ENCODE measurements at places on chromosomes 7 and 10.

GRCh38 chr10:15140698-15141097, 27.8 kb downstream of the NMT2 start:
- DNase-seq: no peak

GRCh38 chr10:123357421-123357930, 203.3 kb downstream of the BUB3 start:
- DNase-seq: no peak

GRCh38 chr10:105844241-105844640, 1203.2 kb downstream of the SORCS3 start:
- DNase-seq: no peak

DNA sequence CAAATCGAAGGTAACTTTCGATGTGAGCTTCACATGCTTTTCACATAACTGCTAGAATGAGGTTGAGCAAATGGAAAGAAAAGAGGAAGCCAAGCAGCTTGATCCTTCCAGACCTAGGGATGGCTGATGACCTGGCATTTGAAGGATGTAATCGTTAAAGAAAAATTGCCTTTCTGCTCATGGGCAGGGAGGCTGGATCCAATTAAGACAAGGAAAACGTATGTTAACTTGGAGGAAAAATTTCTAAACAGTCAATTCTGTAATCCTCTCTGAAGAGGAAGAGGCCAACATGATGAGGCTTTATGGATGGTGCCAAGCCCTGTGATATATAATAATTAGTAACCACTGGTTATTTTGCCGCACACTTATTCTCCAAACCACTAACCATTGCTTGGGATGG, 12.5 kb downstream of the GRK5 start:
- DNase-seq: no peak

DNA sequence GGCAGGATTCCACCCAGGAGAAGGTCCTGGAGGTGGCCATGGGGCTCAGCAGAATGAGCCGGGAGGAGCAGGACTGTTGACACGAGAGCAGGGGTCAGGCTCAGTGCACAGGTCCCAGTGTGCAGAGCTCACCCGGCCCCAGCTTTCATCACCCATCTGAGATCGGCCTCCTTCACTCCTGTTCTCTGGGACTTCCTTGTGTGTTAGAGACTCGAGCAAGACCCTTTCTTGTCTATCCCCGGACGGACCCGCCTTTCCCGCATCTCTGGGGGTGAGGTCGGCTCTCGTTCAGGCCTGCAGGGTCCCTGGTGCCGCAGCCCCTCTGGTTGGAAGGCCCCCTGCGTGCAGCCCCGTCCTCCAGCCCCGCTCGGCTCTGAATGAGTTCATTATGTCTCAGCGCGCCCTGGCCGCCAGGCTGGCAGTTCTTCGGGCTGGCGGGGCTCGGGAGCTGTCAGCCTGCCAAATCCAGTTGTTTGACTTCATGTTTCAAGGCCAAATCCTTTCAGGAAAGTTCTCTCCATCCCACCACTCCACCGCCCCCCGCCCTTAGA, 127.9 kb downstream of the LHPP start:
- no peak for DNase-seq

GRCh38 chr10:63064706-63065105, 68.4 kb upstream of the NRBF2 start:
- DNase-seq: no peak

DNA sequence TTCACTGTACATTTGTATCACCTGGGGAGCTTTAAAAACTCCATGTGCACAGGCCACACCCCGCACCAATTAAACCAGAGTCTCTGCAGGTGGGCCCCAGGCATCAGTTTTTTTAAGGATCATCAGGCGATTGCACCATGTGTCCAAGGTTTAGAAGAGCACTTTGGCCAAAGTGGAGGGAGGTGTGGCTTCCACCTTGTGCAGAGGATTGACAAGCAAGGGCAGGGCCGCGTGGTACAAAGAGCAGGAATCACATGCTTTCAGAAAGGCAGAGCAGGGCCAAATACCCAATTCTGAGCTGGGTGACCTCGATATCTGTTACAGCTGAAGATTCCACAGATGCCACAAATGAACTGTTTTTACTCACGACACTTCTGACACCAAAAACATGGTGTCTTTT, 52.4 kb downstream of the NOC3L start:
- no peak for DNase-seq

DNA sequence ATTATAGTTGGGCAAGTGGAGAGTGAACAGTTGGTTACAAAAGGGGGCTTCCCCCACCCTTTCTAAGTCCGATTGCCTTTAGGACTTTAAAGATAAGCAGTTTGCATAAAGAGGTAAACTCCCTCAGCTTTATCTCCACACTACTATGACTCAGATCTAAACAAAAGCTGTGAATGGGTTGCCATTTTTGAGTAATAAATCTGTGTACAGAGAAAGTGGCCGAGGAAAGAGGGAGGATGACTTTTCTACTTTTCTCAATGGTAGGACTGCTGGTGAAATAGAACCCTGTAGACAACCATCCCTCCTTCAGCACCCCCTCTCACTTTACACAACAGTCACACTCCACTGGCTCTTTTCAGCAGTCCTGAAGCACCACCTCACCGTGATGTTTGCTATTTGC, 71.2 kb downstream of the DNMBP start:
- no peak for DNase-seq

GRCh38 chr10:10533437-10533836, 484.2 kb upstream of the CELF2 start:
- DNase-seq: no peak

DNA sequence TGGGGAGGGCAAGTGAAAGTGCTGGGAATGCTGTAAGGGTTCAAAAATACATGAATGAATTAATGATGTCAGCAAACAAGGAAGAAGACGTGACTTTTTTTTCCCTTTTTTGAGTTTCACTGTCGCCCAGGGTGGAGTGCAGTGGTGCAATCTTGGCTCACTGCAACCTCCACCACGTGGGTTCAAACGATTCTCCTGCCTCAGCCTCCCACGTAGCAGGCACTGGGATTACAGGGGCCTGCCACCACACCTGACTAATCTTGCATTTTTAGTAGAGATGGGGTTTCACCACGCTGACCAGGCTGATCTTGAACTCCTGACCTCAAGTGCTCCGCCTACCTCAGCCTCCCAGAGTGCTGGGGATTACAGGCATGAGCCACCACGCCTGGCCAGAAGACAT, 30.0 kb downstream of the DENND10 start:
- DNase-seq: no peak

GRCh38 chr10:11131112-11131639, 113.5 kb downstream of the CELF2 start:
- no peak for DNase-seq

GRCh38 chr7:96273716-96274115, 48.2 kb downstream of the SLC25A13 start:
- DNase-seq: no peak

GRCh38 chr10:57222603-57223002, 861.5 kb upstream of the ZWINT start:
- DNase-seq: no peak

- no peak for DNase-seq
These were observed 107.1 kb upstream of the WDR11 start for GRCh38 chr10:120744040-120744439.

GRCh38 chr7:7965301-7965700, 3.3 kb upstream of the GLCCI1 start:
- DNase-seq: no peak

DNA sequence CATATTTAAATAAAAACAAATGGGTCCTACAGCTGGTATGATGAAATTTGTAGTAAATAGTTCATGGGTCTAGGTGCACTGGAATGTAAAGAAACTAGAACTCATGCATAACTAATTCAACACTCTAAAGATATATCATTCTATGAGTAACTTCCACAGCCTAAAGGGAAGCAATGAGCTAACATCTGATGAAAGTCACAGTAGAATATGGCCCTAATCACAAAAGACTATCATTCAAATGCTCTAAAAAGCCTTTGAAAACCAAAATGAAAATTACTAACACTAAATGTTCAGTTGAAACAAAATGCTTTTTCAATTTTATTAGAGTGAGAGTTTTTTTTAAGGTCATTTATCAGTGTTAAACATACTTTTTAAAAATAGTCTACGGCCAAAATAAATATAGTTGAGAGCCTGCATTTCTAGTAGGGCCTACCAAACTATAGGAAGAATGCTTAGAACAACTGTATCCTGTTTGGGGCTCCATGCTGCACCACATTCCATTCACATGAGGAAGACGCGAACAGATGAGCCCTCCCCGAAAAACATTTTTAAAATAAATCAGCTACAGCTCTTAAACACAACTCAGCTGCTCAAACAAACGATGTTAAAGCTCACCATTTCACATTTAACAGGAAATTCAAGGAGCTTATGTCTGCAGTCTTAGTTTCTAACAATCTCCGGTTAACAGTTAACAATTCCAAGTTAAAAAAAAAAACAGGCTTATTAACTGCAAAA, 134.5 kb downstream of the NRBF2 start:
- no peak for DNase-seq

DNA sequence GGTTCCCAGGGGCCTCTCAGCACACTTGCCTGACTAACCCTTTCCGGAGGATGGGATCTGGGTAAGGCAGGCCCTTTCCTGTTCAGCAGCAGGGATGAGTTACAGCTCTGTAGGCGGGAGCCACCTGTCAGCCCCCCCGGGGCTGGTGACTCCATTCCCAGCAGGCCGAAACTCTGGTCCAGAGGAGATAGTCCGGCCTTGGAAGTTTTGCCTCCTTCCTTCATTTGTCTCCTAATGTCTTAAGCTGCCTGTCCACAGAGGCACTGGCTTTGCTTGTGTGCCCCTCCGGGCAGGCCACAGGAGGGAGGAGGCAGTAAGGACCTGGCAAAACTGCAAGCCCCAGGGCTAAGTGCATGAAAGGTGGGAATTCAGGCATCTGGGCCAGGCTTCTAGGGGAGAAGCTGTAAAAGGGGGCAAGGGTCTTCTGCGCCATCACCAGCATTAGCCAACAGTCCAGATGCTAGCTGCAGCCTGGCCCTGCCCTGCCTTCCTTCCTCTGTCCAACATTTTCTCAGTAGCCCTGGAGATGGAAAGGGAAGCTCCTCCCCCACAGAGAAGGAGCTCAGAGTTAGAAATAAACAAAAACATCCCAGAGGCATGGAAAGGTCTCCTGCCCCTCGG, 1.2 kb downstream of the ADIRF start:
- no peak for DNase-seq

DNA sequence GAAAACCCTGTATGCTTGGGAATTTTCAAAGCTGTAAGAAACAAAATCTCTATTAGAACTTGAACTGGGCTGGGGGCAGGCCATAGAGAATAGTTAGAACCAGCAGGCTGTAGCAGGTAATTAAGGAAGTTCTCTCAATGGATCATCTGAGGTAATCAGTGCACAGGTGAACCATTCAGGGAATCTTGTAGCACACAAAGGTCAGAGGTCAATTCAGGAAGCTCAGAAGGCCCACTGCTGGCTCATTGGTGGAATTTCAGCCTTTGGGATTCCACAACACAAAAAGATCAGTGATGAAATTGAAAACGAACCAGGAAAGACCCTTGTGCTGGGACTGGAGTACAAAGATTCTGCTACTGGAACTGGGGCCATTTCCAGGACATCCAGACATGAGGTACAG, 82.0 kb downstream of the TMEM168 start:
- no peak for DNase-seq

Data from NCI-H1417 treated with DMSO at 0.1 percent for 48 hours (cell line).